Psoas muscle (tissue), 8 donors: ENCODE measurements at places on chromosomes 4 and X. TPM values are rescaled to one million over a fixed set of nuclear protein-coding genes. Genes with fewer than 3 reads are reported as not detected.

NHSL2 gene
- 4.4 TPM for total RNA-seq

FDCSP gene
- total RNA-seq, result not detected

SLIT2 gene
- 7.3 TPM for total RNA-seq

F9 gene
- not detected for total RNA-seq

GAGE12H gene
- total RNA-seq, result not detected

XAGE3 gene
- total RNA-seq, result not detected

SSX4 gene
- total RNA-seq, result not detected

SSX3 gene
- not detected for total RNA-seq

SLC4A4 gene
- 2.1 TPM for total RNA-seq

REPS2 gene
- 0.84 TPM for total RNA-seq

UCHL1 gene
- 22.0 TPM for total RNA-seq

RENBP gene
- 4.3 TPM for total RNA-seq

ATG4A gene
- 22.3 TPM for total RNA-seq

SCARB2 gene
- 163 TPM for total RNA-seq

HS6ST2 gene
- total RNA-seq, result 6.4 TPM

AKAP14 gene
- not detected for total RNA-seq

KCND1 gene
- total RNA-seq, result 0.21 TPM
